ENCODE measurements at places on chromosomes 2 and 18. TPM values are rescaled to one million over a fixed set of nuclear protein-coding genes. Genes with fewer than 3 reads are reported as not detected.
A peak's percentile ranks its signal among the peaks of the same experiment; 100 is the strongest.

DNA sequence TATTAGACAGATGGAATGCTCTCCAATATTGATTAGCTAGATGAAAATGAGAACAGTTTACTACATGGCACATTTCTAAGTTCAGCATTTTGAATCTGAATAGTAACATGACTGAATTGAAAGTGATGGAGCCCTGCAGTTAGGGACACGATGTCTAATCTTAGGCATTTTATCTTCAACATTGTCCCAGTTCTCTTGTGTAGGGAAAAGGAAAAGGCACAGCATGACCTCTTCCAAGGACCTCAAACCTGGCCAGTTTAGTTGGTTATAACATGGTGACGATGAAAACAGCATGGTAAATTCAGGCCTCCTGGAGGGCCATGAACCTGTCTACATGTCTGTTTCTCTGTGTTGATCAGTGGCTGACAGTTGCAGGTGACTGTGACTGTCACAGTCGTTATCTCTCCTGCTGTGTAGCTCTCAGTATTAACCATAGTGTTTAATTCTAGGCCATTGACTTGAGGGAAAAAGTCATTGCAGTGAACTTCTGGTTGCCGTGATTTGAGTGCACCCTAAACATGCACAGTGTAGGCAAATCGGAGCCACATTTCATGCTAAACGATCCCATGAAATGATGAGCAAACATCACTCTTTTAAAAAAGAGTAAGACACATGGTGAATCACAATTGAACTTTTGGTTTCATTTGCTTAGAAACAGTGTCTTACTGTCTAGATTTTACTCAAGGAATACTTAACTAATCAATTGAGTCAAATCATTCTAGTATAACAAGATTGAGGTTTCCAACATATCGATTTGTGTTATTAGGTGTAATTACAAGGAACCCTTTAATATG lies 129.7 kb downstream of the PHLPP1 start:
- DNase-seq = no peak

- peak; percentile 98 for DNase-seq
Observed at GRCh38 chr18:12283256-12283655, 24.8 kb upstream of the TUBB6 start.

- peak; percentile 40 for DNase-seq
Observed at GRCh38 chr18:59957957-59958356, 58.2 kb downstream of the PMAIP1 start.

- DNase-seq = no peak
Observed at GRCh38 chr18:37222354-37222998, 343.1 kb downstream of the CELF4 start.

- no peak for DNase-seq
Observed at GRCh38 chr18:51121597-51121857, 76.0 kb downstream of the MEX3C start.

DNA sequence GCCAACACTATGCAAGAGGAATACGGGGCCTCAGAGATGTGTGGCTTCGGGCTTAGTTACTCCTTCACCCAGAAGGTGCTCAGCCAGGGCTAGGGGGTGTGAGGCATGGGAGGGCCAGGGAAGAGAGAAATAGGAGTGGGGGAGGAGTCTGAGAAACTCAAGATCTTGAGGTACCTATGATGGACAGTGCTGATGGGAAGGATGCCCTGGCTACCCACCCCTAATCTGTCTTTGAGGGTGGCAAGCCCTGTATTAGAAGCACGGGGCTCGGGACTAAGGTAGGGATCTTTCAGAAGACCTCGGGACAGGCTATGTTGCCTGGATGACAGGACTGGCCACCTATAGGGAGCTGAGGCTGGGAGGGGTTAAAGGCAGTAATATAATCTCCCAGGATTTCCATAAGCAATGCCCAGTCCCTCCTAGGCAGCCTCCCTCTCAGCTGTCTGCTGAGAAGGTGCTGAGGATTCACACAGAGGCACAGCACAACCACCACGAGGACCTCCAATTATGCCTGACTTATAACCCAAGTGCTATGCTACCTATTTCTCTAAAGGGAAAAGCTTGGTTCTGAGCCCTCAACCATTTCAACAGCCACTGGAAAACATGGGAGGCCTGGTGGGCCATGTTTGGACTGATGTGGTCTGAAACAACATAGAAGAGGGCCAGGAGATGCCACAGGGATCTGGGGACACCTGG lies 23.3 kb downstream of the MTHFD2 start:
- DNase-seq = no peak

GRCh38 chr2:209687323-209687969 lies 84.2 kb upstream of the UNC80 start:
- peak; percentile 33 for DNase-seq

- DNase-seq = no peak
Observed at GRCh38 chr2:159639712-159640111, 23.4 kb upstream of the BAZ2B start.

DNA sequence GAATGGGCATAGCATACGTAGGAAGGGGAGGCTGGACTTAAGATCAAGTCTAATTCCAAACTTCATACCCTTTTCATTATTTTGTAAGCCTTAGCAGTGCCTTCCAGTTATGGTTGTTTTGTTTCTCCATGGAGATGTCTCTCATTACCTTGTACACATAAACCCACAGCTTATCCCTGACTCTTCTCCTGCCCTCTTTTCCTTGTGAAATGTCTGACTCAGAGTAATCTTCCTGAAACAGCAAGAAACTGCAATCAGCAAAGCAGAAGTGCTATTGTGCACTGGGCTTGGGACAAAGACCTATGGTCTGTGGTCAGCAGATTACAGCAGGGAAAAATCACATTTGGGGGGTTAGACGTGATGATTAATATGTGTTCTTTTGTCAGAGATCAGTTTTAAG lies 176.7 kb downstream of the IKZF2 start:
- DNase-seq = peak; percentile 78

GRCh38 chr2:73939419-73939818 lies 12.7 kb downstream of the DGUOK start:
- peak; percentile 97 for DNase-seq

DNA sequence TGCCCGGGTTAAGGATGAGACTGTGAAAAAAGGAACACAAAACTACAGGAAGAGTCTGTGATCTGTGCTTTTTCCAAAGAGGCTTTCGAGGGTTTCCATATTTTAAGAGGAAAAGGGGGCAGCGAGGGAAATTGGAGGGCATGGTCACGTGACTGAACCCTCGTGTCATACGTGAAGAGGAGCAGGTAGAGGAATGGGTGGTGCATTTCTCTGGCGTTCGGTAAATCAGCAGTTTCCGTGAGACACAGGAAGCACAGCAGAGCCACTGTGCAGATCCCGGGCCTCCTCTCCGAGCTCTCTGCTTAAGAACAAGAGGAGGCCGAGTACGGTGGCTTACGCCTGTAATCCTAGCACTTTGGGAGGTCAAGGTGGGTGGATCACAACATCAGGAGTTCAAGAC lies 219.7 kb downstream of the NDUFA10 start:
- no peak for DNase-seq

DNA sequence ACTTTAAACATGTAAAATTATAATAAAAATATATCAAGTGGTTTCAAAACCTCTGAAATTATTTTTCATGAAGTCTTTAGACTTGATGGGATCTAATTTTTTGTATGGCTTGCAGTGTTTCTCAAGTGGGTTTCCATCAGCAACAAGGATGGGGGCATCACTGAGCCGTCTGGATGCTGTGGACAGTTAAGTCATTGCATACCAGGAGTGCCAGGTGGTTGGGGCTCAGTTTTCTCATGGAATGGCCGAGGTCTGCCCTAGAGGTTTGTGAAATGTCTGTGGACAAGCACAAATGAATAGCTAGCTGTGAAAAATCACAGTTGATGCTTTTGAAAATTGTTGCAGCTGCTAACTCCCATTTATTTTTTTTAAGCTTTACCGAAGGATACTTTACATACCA lies 1.7 kb downstream of the PRELID3A start:
- DNase-seq = no peak

- no peak for DNase-seq
Observed at GRCh38 chr2:209977386-209978239, 24.8 kb upstream of the RPE start.

GRCh38 chr2:195124391-195125079 lies 532.5 kb upstream of the SLC39A10 start:
- DNase-seq = no peak

- no peak for DNase-seq
Observed at GRCh38 chr2:226909836-226910235, 74.0 kb downstream of the RHBDD1 start.

DNA sequence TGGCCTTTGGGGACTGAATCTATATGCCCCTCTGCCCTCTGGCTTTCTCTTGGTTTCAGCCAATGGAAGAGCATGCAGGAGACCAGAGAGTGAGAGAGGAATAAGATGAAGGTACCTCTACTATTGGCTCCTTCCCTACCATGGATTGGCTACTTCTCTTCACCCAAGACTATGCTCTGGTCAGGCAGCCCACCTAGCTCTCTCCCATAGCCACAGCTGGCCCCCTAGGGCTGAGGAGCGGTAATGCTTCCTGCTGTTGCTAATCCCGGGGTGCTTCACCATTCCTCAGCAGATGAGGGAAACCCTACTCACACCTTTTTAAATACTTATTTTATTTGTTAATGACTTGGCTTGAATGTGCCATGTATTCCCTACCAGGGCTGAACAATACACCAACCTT lies 142.4 kb downstream of the MREG start:
- DNase-seq = no peak

GRCh38 chr2:113119111-113119510 lies 8.3 kb upstream of the IL1RN start:
- no peak for DNase-seq

DNA sequence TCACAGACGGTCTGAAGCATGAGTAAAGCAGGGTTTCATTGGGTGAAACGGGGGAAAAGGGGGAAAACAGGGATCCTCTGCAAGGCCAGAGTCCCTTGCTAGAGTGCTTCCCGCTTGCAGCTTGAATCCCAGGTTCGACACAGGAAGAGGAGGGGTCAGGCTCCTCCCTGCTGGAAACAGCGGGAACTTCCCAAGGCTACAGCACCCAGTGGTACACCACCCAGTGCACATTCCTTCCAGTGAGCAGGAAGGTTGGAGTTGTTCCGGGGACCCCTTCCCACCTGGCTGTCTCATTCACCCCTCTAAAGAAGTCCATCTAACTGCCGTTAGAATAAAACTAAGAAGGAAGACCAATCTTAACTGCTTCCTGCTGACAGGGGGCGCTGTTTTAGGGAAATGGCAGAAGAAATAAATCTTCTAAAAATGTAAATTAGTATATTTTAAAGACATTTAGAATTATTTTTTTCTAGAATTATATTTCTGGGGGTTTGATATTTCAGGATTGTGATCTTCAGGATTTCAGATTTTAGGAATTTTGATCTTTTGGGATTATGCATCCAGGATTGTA lies 230.9 kb downstream of the RBM43 start:
- DNase-seq = no peak

DNA sequence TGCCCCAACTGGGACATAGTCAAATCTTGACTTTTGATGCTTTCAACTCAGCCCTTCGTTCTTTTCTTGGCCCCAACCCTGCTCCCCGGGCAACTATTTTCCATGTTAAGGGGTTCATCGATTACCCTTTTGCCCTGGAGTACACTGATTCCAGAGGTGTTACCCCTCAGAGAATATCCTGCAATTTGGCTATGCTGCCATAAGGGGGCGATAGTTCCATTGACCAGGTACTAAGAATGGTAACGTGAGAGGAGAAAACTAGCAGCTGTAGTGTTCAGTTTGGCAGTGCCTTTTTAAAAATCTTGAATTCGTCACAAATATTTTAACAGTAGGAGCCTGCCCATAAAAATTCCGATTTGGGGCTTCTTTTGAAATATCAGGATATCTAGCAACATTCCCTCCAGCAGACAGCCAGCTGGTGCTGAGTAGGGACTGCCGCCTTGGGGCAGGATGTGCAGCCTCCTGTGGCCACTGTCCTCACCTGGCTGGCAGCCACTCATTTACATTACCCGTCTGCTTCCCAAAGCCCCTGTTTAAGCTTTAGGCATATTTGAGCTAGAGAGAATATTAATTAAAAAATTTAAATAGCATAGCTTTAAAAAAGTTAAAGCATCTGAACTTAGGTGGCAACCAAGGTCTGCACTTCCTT lies 146.3 kb upstream of the SKOR2 start:
- DNase-seq = no peak

DNA sequence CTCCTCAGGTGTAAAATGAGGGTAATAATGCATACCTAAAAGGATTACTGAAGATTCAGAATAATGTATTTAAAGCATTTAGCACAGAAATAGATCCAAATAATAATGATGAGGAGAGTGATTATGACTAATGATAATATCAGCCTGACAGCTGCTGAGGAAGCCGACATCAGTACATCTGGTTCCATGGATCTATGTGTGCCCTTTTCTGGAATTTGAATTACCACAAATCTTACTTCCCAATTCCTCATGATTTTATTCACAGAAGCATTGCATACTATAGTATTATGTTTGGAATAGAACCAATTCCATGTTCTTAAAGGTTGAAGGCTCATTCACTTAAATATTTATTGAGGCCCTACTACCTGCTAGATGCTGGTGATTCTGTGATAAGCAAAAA lies 248.9 kb upstream of the THUMPD2 start:
- DNase-seq = peak; percentile 58

Gene CNTNAP5
- not detected for total RNA-seq

Gene GRHL1
- 1.2 TPM for total RNA-seq

Gene C2orf49
- total RNA-seq = 18.4 TPM

Gene TMX3
- 37.2 TPM for total RNA-seq
